ENCODE measurements at places on chromosomes 6 and 20. TPM values are rescaled to one million over a fixed set of nuclear protein-coding genes. Genes with fewer than 3 reads are reported as not detected.

Gene JPH2
- total RNA-seq: 5.2 TPM

Gene BPI
- not detected for total RNA-seq

Gene NOX3
- not detected for total RNA-seq

Gene CYP39A1
- total RNA-seq: 12.1 TPM

Gene VNN1
- total RNA-seq: not detected

DNA sequence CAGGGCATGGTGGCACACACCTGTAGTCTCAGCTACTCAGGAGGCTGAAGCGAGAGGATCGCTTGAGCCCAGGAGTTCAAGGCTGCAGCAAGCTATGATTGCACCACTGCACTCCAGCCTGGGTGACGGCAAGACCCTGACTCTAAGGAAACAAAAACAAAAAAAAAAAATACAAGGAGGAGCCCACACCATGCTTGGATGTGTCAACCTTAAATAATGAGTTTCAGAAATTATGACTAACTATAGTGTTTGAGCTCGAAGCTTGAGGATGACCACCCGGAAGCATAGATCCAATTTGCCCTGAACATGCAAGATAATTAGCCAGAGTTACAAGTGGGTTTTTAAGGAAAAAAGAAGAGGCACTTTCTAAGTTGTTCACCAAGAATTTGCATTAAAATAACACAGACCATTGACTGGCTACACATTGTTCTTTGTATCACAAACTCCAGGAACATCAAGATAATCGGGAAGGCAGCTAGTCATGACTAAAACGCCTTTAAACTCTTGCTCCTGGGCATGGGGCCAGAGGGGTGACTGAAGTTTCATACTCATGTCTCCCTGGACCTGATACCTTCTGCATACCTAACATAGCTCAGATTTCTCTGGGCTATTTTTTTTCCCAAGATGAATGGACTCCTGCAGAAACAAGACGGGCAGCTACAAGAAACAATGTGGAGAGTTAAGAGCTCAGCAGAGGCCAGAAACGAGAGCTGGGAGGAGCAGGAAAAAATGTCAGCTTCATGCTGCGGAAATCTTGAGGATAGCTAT is 289.6 kb downstream of the PREX1 start:
- H3K4me3 ChIP-seq: no peak overlapping the region
- H3K36me3 ChIP-seq: no peaks in the 10 kb centered on the region
- no peak overlapping the region for H3K27ac ChIP-seq
- no peak for DNase-seq
- no peaks in the 10 kb centered on the region for H3K4me1 ChIP-seq

DNA sequence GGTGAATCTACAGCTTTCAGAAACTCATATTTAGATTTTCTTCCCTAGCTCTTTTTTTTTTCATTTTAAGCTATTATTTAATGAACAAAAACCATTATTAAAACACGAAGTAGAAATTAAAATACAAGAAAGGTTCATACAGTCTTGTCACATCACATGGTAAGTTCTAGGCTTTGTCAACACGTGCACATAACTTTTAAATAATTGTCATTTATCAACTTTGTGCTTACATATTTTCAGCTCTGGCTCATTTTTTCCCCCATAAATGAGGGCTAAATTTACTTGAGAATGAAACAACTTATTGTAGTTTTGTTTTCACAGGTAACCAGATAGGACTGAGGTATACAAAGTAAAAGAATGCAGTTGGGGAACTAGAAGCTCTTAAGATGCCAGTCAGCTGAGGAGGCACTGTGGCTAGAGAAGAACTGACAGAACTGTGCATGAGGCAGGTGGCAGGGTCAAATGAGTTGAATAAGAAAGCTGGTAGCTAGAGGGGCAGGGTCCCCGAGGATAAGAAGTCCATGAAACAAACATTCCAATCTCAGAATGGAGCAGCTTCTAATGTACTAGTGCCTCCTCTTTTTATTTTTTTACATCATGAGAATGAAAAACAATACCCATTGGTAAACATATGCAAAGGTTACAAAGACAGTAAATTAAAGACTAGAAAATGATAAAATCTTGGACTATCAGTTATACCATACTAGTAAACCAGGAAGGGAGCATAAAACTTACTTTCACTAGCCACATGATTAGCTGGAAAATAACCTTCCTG is 141.5 kb downstream of the MYB start:
- H3K36me3 ChIP-seq: no peaks in the 10 kb centered on the region
- no peak overlapping the region for H3K4me3 ChIP-seq
- DNase-seq: no peak
- H3K27ac ChIP-seq: no peak overlapping the region

- no peaks in the 10 kb centered on the region for H3K27me3 ChIP-seq
- no peak for DNase-seq
- H3K27ac ChIP-seq: no peak overlapping the region
- H3K4me1 ChIP-seq: no peaks in the 10 kb centered on the region
- no peak overlapping the region for H3K4me3 ChIP-seq
Measured at GRCh38 chr6:93819189-93819588, 399.8 kb upstream of the EPHA7 start.

DNA sequence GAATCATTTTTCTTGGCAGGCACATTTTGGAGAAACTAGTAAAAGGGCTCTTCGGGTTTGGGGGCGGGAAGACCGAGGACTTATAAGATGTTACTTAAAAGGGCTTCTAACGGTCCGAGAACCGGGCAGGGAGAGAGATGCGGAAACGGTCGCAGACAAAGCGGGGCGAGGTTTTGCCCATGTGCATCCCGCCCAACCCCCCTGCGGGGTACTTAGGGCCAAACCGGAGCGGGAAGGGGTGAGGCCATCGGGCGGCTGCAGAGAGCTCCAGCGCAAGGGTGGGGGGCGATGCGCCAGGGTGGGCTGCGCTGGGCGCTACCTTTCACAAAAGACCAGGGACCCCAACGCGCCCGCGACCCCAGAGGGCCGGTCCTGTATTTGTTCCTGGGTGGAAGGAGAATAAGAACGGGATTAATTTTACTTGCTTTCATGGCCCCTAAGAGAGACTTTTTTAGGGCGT is 616 bp downstream of the TUBB start:
- no peaks in the 10 kb centered on the region for H3K36me3 ChIP-seq
- H3K4me3 ChIP-seq: peak overlapping the region; percentile 95
- H3K27me3 ChIP-seq: no peaks in the 10 kb centered on the region
- peaks cover 27% of the 10 kb centered on the region for H3K4me1 ChIP-seq
- DNase-seq: peak; percentile 52

GRCh38 chr6:164749221-164750064 is 560.0 kb downstream of the C6orf118 start:
- DNase-seq: no peak
- H3K36me3 ChIP-seq: no peaks in the 10 kb centered on the region
- H3K4me1 ChIP-seq: peaks cover 9% of the 10 kb centered on the region
- H3K27ac ChIP-seq: no peak overlapping the region

DNA sequence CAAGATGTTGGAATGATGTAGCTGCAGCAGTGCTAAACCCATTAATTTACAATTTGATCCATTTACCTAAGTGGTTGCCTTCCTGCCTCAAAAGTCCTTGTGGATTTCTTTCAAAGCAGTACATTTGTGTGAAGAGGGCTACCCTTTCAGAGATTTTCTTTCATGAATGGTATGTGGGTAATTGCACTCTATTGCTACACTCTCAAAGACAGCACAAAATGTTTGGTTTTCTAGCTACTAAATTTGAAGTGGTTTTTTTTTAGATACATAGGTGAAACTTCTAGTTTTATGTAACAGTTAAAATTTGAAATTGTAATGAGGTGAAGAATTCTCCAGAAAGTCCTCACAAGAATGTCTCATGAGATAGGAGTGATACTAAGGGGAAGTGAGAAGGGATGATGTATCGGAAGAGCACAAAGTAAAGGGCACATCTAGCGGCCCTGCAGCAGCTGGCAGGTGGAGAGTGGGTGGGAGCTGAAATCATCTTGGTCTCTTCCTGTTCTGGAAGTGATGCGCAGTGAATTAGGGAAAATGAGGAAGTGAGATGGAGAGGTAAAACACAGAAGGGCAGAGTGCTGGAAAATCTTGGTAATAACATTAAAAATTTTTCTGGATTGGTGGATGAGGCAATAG is 236.8 kb upstream of the MAN1A1 start:
- no peak overlapping the region for H3K27ac ChIP-seq
- DNase-seq: no peak
- H3K4me1 ChIP-seq: no peaks in the 10 kb centered on the region
- H3K27me3 ChIP-seq: no peaks in the 10 kb centered on the region

- H3K36me3 ChIP-seq: no peaks in the 10 kb centered on the region
- H3K4me1 ChIP-seq: no peaks in the 10 kb centered on the region
- H3K4me3 ChIP-seq: no peak overlapping the region
- H3K27me3 ChIP-seq: no peaks in the 10 kb centered on the region
- no peak overlapping the region for H3K27ac ChIP-seq
Measured at GRCh38 chr6:49025273-49026240, 437.5 kb downstream of the MMUT start.

GRCh38 chr20:57698867-57699275 is 10.9 kb downstream of the PMEPA1 start:
- no peaks in the 10 kb centered on the region for H3K4me1 ChIP-seq
- no peak for DNase-seq
- no peak overlapping the region for H3K4me3 ChIP-seq
- no peaks in the 10 kb centered on the region for H3K36me3 ChIP-seq

GRCh38 chr20:57787151-57787989 is 77.6 kb upstream of the PMEPA1 start:
- no peak overlapping the region for H3K27ac ChIP-seq
- H3K4me1 ChIP-seq: no peaks in the 10 kb centered on the region
- no peaks in the 10 kb centered on the region for H3K27me3 ChIP-seq
- H3K4me3 ChIP-seq: no peak overlapping the region
- no peak for DNase-seq

Data from tibial nerve (tissue), 4 donors.